Activated T-cell treated with anti-CD3 and anti-CD28 coated beads, Interleukin-2, amount 50 U/mL, for 24 hours (primary cell): ENCODE measurements at places on chromosomes 3 and 15.
A peak's percentile ranks its signal among the peaks of the same experiment; 100 is the strongest.

- DNase-seq: no peak
Observed at GRCh38 chr3:25945366-25945765, 155.5 kb downstream of the OXSM start.

DNA sequence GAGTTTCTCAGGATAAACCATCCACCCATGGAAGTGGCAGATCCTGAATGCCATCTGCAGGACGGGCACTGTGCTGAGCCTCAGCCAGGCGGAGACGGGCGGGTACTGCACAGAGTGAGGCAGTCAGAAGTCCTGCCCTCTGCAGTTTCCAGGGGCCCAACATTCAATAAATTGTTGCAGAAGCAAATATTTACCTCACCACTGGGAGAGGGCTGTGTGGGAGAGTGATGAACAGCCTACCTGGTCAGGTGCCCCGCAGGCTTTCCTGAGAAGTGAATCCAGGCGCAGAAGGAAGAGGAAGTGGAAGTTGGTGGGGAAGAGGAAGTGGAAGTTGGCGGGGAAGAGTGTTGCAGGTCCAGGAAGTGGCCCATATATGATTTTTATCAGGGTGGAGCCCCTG lies 100.8 kb downstream of the SLCO3A1 start:
- DNase-seq: no peak

- no peak for DNase-seq
Observed at GRCh38 chr3:175149675-175150074, 290.5 kb downstream of the NAALADL2 start.

- peak; percentile 34 for DNase-seq
Observed at GRCh38 chr15:77038312-77039216, 32.3 kb downstream of the TSPAN3 start.

DNA sequence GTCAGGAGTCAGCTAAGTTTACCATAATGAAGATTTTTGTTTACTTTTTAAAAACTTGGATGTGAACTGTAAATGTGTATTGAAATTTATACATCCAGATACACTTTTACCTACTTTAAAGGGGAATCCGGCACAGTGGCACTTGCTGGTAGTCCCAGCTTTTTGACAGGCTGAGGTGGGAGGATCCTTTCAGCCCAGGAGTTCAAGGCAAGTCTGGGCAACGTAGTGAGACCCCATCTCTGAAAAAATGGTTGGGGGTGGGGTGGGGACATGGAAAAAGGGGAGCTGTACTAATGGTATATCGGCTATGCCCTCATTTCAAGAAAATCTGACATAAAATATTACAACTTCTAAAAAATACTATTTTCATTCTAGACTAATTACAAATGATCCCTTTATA lies 95.8 kb upstream of the CGNL1 start:
- DNase-seq: no peak

GRCh38 chr3:195550723-195551122 lies 7.6 kb upstream of the PPP1R2 start:
- DNase-seq: no peak

GRCh38 chr3:13122081-13123012 lies 49.1 kb upstream of the IQSEC1 start:
- no peak for DNase-seq

DNA sequence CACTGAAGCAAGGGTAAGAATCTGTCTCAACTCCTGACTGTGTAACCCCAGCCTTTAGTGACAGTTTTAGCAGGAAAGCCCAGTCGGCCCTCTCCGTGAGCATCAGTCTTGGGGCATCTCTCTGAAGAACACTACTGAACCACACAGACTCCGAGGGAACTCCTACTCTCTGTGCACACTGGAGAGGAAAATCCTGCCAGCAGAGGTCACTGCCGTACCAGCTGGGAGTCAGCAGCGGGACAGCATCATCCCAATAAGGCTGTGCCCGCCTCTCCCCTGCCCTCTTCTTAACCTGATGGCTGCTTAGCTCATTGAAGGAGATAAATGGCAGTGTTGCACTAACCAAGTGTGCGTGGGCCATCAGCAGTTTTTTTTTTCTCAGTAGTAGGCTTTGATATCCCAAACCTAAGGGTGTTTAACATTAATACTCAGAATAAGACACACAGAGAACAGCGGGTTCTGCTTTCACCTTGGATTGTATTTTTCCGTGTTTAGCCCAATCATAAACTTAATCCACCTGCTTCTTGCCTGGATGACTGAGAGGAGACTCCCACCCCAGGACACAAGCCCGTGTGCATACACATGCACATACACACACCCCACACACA lies 26.6 kb upstream of the RASA2 start:
- peak; percentile 91 for DNase-seq

DNA sequence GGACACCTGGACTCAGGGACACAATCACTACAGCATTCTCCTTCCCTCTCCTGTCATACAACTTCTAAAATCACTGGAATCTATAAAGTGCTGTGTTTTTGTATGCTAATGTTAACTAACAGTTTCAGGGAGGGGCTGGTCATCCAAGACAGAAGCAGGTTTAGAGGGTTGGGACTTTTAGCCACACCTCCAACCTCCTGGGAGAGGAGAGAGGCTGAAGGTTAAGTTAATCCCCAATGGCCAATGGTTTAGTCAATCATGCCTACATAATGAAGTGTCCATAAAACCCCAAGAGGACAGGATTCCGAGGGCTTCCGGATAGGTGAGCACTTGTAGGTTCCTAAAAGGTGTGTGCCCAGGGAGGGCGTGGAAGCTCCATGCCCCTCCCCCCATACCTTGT lies 219.3 kb upstream of the CTNNB1 start:
- no peak for DNase-seq

GRCh38 chr3:181488536-181488935 lies 223.2 kb upstream of the SOX2 start:
- DNase-seq: no peak

DNA sequence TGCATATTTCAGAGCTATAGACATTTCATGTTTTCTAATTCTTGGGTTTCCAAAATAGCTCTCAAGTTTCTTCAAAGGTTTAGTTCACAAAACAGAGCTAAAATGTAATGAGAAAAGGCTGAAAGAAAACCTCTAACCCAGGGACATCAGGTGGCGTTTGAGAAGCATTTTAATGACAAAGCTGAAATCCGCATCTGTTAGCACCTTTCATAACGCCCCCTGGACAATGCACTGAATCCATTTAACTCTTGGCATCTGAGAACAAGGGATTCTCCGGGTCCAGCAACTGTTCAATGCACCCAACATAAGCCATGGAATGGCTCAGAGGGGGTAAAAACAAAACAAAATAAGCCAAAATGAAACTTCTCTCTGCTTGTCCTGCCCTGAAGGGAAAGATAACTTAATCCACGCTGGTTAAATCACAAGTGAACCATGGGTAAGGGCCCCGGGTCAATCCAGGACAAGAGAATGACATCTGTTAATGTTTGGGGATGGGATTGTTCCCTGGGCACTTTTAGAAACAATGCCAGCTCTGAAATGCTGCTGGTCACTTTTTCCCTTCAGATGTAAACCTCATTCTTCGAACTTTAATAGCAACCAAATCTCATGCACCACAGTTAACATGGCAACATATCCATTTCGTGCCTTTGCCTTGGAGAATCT lies 466.2 kb upstream of the ADAMTS9 start:
- DNase-seq: no peak

DNA sequence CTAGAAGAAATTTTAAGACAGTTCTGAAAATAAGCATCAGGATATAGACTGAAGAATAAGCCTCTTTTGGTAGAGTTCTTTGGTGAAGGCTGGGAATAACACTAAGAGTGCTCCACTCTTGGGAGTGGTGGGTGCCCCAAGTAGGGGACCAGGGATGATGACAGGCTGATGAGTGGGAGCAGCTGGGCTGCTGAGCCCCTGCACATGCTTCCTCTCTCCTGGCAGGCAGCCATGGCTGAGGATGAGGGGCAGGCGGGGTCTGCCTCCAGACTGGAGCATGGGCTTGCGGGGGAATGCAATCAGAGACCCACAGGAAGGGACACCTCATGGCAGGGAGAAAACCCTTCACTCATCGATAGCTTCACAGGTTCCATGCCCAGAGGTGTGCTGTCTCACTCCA lies 72.6 kb upstream of the RORA start:
- DNase-seq: no peak

GRCh38 chr15:51349156-51349844 lies 7.8 kb downstream of the GLDN start:
- no peak for DNase-seq

DNA sequence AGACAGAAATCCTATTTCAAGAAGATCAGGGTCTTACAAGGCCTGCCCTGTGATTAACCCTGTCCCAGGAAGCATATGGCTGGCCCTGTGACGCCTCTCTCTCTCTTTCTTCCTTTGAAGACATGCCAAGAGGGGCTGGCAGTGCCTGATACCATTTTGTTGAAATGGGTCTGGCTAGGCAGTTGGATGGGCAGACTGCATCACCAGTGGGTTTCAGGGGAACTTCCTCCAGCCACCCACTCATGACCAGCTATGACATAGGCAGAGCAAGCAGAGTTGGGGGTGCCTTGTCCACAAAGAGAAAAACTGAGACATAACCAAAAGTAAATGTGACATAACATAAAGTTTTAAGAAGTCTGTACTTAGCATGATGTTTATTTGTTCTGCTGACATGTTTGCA lies 31.4 kb upstream of the MANF start:
- DNase-seq: no peak

- no peak for DNase-seq
Observed at GRCh38 chr15:85541744-85542143, 161.3 kb downstream of the AKAP13 start.

GRCh38 chr3:168671091-168671490 lies 575.4 kb upstream of the GOLIM4 start:
- DNase-seq: no peak

GRCh38 chr3:52150860-52151259 lies 3.4 kb downstream of the POC1A start:
- no peak for DNase-seq

GRCh38 chr3:171453180-171453886 lies 6.9 kb downstream of the TNIK start:
- no peak for DNase-seq

DNA sequence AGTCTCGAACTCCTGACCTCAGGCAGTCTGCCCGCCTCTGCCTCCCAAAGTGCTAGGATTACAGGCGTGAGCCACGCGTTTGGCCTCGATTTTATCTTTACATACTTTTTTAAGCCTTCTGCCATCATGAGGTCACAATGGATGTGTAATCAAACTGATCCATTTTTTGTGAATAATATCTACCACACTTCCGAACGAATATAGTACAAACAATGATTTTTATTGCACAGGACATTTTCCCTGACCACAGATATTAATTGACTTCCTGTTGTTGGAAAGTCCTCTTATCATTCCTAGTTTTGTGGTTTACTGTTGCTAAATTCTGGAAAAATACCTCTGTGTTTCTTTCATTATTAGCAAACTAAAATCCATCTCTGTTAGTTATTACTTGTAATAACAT lies 68.9 kb downstream of the MINDY2 start:
- no peak for DNase-seq

DNA sequence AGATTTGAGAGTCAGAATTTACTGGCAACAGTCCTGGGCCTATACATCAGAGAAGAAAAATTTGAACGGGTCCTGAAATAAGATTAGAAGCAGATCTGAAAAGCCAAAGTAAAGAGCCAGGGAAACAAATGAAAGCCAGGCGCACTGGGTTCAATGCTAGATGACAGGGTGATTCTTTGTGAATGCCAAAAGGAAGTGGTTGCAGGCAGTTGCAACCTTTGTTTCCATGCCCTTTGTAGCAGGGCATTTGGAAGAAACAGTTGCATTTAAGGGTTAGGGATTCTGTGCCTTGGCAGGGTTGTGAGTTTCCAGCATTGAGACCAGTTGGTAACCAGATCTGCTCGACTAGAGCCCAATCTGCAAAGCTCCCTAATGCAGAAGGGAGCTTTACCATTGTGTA lies 36.4 kb upstream of the MTHFS start:
- no peak for DNase-seq

DNA sequence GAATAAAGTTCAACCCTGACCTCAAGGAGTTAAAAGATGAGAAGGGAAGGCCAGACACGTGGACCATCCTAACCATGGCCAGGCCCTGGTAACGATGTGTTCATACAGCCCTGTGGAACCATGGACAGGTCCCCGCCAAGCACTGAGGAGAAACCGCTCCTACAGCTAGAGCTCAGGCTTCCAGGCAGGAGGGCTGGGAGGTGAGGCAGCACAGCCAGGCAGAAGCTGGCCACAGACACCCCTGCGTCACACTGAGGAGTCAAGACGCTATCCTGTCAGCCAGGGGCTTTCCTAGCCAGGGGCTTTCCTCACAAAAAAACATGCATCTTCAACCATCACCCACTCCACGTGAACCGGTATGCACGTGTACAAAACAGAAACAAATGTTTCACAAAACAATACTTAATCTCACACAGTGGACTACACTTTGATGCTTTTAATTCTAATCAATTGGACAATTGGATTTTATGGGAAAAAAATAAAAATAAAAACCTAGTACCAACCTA lies 73.2 kb downstream of the TBC1D2B start:
- no peak for DNase-seq

GRCh38 chr15:80473286-80474223 lies 69.4 kb downstream of the ARNT2 start:
- no peak for DNase-seq

GRCh38 chr3:107988460-107989175 lies 102.2 kb downstream of the CD47 start:
- DNase-seq: no peak

DNA sequence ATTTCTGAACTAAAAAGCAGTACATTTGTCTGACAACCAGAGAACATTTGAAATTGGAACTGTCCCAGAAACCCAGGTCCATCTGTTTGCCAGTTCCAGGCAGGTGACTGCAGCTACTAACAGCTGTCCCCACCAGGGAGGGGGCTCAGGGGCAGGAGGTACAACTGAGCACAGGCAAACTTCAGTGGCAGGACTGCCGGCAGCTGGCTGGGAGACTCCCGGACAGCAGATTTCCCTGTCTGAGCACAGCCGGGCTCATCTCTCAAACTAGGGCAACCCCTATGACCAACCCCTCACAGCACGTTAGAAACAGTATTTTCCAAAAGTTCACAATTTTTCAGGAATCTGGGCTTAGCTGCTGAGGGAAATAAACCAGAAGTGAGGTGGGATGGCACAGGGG lies 88.8 kb downstream of the MEGF11 start:
- DNase-seq: no peak

DNA sequence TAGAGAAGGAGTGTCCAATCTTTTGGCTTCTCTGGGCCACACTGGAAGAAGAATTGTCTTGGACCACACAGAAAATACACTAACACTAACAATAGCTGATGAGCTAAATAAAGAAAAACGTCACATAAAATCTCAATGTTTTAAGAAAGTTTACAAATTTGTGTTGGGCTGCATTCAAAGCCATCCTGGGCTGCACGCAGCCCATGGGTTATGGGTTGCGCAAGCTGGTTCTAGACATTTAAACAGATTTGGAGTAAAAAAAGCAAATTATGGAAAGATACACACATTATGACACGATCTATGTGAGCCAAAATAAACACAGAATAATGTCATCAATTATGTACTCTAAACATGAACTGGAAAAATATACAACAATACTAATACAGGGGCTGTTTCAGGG lies 703.3 kb upstream of the LMCD1 start:
- no peak for DNase-seq

GRCh38 chr3:133262333-133262732 lies 137.5 kb upstream of the BFSP2 start:
- DNase-seq: no peak
